ENCODE measurements at places on chromosomes 5 and 9.

GRCh38 chr9:100057624-100058023, 41.2 kb downstream of the ERP44 start:
- DNase-seq: no peak

GRCh38 chr5:135110785-135111596, 77.0 kb upstream of the PITX1 start:
- no peak for DNase-seq

GRCh38 chr9:98692392-98692791, 16.3 kb downstream of the GABBR2 start:
- no peak for DNase-seq

DNA sequence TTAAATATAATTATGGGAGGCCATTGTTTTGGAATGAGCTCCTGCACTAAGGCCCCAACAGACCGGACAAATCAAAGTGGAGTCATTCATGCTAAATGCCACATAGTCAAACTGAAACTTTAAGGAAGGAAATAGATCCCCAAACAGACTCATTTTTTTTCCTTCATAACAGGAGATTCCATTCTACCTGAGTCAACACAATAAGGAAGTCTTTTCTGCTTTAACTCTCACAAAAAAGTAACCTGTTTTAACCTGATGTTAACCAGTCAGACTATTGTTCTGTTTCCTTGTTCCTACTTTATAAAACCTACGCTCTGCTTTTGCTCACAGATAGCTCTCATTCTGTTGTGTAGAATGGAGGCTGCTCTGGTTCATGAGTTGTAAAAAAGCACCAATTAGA, 234.9 kb downstream of the YTHDC2 start:
- DNase-seq: no peak

GRCh38 chr9:94904806-94905205, 178.3 kb downstream of the AOPEP start:
- DNase-seq: no peak

DNA sequence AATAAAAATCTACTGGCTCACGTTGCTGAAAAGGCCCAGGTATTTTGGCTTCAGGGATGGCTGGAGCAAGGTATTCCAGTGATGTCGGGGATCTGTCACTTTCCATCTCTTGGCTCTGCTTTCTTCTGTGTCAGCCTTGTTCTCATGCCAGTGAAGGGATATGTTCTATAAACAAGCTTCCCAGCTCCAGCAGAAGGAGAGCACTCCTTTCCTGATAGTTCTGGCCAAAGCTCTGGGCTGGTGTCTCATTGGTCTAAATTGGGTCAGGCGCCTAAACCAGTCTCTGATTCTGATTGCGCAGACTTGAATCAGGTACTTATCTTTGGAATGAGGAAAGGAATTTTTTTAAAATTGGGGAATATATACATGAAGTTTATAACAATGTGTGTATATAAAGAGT, 5.1 kb downstream of the SNX30 start:
- no peak for DNase-seq

DNA sequence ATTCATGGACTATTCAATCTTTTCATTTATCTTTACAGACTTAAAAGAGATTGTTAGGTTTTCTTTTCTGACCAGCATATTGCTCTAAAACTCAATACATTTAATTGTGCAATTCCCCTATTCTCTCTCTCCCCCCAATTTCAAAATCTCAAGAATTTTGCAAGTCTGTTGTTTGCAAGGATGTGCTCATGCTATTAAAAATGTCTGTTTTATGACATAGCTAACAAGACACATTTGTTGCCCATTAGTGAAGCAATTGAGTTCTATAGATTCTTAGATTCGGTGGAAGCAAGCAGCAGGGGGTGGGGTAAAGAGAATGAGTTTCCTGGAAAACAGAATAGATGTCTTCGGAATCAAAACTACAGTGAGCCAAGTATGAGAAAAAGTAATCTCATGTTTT, 8.5 kb upstream of the CSNK1A1 start:
- no peak for DNase-seq

All from stimulated activated CD4-positive, alpha-beta T cell treated with anti-CD3 and anti-CD28 coated beads, Interleukin-15, amount 100 ng/mL, for 48 hours (primary cell).